Right lung (tissue), 10 donors: ENCODE measurements at places on chromosomes 5 and 9. TPM values are rescaled to one million over a fixed set of nuclear protein-coding genes. Genes with fewer than 3 reads are reported as not detected.
A peak's percentile ranks its signal among the peaks of the same experiment; 100 is the strongest.

GRCh38 chr5:56986626-56986947 is 34.7 kb upstream of the MIER3 start:
- DNase-seq = no peak

- no peak for DNase-seq
These were observed 369.4 kb downstream of the TMEM161B start for GRCh38 chr5:87899208-87899661.

DNA sequence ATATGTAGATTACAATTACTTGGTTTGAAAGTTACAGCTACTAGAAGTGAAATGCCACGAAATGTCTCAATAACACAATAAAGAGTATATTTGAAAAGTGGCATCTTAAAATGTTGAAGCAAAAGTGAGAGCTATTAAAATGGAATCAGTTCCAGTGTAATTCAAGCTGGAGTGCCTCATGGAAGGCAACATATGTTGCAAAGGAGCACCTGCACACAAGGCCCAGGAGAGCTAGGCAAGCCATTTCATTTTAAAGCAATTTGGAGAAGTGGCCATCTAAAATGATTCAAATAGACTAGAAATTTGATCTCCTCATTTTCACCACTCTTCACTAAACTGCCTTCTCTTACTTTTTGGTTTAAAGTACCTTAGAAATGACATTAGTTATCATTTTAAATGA is 167.8 kb downstream of the GABRB2 start:
- no peak for DNase-seq

DNA sequence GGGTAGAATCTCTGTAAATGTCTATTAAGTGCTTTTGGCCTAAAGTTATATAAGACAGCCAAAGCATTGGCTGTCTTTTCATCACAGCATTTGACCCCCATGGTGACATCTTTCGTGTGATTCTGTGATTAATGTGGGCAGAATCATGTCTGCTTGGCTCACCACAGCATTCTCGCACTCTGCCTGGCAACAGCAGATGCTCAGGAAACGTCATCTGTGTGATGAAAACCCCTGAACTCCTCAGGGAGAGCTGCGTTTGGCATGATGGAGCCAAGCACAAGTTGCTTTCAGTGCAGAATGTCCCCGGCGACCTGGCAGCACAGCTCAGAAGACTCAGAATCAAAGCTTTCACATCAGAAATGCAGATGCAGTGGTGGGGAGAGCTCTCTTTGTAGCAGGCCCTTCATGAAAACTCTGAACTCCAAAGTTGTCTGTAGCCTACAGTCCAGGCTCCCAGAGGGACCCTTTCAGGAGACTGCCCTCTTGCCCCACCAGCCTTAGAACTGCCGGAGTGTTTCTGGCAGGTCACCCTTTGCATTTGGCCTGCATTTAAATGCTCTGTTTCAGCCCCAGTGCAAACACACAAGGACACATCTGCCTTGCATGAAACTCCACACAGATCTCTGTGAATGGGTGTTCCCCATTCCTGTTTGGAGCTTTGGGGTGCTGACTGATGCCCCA is 155.6 kb upstream of the PANK3 start:
- peak; percentile 50 for DNase-seq

The WNK2 gene
- 6.8 TPM for polyA plus RNA-seq

The ZNF354C gene
- 17.8 TPM for polyA plus RNA-seq

The TPPP gene
- 8.2 TPM for polyA plus RNA-seq

DNA sequence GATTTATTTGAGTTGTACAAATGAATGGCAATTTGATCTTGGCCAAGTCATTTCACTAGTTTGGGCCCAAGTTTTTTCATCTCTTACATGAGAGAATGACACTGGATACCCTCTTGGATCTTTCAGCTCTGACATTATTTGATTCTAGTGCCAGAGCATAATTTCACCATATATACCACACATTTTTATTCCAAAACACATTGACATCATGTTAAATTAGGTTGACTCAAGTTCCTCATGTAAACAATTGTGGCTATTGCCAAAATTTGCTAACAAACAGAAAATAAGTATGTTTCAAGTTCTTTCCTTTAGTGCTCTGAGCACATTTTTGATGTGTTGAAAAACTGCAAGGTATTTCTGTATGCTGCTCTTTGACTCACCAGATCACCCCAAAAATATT is 375.8 kb downstream of the ZNF608 start:
- DNase-seq = peak; percentile 9

DNA sequence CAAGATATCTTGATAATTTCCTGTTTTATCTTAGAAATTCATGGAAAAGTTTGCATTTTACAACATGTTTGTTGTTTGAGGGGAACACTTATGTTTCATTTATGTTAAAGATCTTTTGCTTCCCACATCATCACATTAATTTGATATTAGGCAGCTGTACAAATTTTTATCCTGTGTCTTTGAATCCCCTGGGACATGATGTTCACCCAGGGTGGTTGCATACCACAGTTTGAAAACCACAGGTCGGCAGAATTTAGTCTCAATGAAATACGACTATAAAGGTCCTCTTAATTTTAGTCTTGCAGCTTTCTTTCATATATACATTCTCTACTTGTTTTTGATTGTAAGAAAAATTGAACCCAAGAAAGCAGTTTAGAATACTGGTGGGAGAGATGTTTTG is 3.7 kb downstream of the NAA35 start:
- no peak for DNase-seq

The CTXN3 gene
- 0.17 TPM for polyA plus RNA-seq
